ENCODE measurements at places on chromosomes 3 and 15.
A peak's percentile ranks its signal among the peaks of the same experiment; 100 is the strongest.

GRCh38 chr15:72289597-72290325, 17.4 kb upstream of the PARP6 start:
- DNase-seq = no peak

DNA sequence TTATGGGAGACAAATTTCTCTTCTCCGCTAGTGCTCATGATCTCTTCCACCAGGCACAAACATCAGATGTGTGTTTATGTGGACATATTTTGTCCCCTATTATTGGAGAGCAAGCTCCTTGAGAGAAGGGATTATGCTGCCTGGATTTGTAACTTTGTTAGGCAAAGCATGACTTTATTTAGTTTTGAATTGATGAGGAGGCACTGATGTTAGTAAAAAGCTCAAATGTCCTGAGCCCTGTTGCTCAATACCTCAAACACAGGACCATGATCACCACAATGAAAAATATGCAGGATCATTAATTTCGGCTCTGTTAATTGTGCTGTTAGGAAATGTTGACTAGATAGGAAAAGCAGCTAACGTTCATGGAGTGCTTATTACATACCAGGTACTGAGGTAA, 29.1 kb downstream of the SCG5 start:
- no peak for DNase-seq

DNA sequence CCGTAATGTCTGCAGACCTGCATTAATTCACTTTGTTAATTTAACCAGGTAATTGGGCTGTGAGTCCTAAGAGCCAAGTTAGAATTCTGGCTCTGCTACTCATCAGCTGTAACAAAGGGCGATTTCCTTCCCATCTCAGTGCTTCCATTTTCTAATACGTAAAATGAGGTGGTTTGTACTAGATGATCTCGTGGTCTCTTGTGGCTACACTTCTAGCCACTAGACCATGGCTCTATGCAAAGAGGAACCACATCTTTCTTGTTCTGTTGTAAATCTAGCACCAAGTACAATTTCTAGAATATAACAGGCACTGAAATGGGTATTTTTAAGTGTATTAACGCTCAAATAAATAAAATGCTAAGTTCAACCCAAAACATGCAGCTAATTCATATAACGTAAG, 174.4 kb upstream of the THBS1 start:
- DNase-seq = no peak

DNA sequence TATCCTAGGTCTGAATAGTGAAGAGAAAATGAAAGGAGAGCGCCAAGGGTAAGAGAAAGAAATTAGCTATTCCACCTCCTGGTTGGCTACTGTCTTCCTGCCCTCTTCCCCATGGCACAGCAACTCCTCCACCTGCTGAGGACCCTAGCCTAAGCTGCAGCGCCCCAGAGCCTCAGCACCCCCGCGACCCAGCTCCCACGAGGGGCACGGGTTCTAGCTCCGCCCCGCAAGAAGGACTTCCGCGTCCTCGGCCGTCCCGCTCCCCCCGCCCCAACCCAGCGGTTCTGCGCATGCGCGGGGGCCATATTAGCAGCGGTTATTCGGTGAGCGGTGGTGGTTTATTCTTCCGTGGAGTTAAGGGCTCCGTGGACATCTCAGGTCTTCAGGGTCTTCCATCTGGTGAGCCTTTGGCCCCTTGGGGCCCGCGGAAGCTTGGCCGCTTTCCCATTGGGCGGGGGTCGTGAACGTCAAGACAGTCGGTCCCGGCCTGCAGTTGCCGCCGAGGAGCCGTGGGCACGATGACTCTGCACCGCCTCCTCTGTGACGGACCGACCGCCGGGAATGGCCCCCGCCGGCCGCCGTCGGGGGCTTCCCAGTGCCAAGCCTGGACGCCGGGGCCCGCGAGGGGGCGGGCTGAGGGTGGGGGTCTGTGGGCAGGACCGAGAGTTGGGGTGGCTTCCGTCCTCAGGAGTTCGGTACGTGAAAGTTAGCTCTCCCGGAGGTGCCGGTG, at the start of gene PSMA4:
Gene PSMA4, plus strand, starts transcription at position 304 of the 730 bp plus-strand sequence. CDS start 1,484 bp downstream, outside the sequence.
- peak; percentile 88 for DNase-seq

DNA sequence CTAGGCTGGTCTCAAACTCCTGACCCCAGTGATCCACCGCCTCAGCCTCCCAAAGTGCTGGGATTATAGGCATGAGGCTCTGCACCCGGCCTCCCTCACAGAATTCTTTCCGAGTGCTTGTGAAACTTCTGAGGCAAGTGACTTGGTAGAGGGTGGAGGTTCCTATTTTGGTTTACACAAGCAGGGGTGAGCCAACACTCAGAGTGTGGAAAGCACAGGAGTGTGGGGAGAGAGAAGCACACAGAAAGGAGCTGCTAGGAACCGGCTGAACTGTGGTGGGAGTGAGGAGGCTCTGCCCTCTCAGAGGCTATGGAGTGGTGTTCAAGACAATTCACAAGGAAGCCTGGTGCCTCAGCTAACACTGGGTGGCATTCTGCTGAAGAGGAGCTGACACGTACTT, 7.7 kb downstream of the CAPN3 start:
- DNase-seq = no peak

DNA sequence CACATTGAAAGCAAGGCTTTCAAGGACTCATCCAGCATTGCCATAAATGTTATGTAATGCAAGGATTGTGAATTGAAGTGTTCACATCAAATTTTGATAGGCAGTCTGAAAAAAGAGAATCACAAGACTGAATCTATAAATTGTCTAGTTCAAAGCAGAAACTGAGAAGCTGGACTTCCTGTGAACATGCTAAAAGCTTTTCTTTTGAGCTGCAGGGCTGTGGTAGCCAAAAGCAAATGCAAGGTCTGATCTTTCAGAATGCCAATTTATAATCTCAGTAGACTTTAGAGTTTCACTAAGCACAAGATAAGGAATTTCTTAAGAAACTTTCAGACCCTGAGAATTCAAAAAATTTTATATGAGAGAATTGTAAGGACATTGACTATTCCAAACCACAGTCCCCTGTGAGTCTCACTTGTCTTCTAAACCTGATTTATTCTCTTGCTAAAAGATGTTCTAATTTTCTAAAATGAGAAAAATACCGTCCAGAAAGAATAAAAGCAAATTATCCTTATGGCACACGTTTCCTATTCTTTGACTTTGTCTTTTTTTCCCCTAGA, 1700.3 kb downstream of the OTOL1 start:
- DNase-seq = no peak

DNA sequence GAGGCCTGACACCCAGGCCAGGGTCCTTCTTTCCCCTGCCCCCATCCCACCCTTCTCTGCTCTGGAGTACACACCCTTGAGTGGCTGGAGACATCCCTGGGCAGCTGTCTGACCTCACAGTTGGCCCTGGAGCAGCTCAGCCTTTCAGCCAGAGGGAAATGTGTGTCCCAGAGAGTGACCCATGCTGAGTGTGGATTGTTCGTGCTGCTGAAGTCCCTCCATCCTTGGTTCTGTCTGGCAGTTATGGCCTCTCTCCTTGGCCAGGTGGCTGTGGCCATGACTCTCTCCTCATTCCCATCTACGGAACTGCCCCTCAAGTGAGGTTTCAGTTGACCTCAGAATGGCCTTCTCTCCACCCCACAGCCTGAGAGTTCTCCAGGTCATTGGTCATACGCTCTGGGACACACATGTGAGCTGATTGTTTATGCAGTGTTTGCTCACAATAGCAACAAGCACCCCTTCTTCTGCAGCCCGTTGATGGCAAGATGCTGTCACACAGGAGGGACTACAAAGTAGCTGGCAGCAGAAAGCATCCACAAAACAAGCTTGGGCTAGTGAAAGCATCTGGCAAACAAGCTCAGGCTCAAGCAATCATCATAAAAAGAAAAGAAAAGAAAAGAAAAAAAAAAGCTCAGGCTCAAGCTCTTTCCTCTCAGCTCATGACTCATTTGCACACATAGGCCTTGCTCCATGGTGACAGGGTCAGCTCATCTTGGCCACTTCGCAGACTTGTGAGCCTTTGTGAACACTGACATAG, 55.3 kb upstream of the ITGA11 start:
- no peak for DNase-seq
